ENCODE measurements at places on chromosomes 2 and 18.

- peak; percentile 30 for DNase-seq
These were observed 85.1 kb upstream of the ACAA2 start for GRCh38 chr18:49898421-49898820.

- peak; percentile 5 for DNase-seq
These were observed 59.6 kb downstream of the TPGS2 start for GRCh38 chr18:36769172-36769571.

DNA sequence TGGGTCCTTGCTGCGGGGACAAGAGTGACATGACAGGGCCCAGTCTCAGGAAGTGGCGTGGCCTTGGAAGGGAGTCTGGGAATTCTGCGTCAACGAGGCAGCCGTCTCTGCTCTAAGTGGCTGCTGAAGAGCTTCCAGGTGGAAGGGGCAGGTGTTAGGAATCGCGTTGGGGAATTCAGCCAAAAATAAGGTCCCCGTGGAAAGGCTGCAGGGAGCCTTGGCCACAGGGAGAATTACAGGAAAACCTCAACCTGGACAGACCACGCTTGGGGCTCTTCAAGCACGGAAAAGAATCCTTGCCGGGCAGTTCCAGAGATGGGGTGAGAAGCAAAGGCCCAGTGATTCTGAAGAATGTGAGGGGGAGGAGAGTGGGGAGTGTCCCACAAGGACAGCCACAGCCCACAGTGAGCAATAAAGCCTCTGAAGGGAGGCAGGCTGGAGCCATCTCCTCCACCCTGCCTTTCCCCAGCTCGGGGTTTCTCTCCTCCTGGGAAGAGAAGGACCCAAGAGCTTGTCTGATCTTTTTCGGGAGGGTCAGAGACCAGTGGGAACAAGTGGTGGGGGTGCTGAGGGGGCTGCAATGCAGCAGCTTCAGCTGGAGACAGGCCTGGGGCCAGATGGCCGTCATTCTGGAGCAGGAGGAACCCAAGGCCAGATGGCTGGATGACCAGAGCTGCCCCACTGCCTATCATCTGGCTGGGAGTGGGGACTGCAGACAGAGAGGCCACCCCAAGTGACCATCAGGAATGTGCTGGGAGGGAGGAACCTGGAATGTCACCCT lies 106.4 kb upstream of the SMAD2 start:
- DNase-seq = no peak

GRCh38 chr18:31511098-31511497 lies 13.1 kb downstream of the DSG2 start:
- no peak for DNase-seq

DNA sequence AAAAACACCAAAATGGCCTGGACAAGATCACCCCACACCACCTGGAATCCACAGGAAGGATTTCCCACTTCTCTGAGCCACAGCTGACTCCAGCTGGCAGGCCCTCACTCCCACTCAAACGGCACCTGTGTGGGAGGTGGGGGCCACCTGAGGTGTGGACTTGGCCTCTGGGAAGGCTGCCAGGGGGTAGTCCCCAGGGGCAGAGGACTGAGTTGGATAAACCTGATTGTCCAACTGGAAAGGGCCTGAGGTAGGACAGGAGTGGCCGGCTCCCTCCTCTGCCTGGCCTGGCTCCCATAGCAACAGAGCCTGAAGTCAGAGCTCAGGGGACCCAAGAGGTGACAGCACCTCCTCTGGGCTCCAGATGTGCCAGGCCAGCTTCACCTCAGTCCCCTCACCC lies 300.2 kb downstream of the CELF4 start:
- no peak for DNase-seq

- DNase-seq = no peak
These were observed 279.6 kb downstream of the SLC4A3 start for GRCh38 chr2:219907011-219907365.

DNA sequence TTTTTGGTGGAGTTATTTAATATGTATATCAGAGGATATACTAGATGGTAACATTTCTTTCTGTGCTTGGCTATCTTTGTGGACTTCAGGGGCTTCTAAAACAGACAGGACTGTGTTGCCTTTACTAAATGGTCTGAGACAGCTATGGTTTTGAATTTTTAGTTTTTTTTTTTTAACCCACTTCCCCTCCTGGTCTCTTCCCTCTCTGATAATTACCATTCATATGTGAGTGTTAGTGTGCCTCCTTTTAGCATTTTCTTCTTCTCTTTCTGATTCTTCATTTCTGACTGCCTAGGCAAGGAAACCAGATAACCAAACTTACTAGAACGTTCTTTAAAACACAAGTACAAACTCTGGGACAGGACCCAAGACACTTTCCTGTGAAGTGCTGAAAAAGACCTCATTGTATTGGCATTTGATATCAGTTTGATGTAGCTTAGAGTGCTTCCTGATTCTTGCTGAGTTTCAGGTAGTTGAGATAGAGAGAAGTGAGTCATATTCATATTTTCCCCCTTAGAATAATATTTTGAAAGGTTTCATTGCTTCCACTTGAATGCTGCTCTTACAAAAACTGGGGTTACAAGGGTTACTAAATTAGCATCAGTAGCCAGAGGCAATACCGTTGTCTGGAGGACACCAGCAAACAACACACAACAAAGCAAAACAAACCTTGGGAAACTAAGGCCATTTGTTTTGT lies 52.7 kb downstream of the SMAD4 start:
- no peak for DNase-seq

- DNase-seq = no peak
These were observed 37.5 kb upstream of the MTCL1 start for GRCh38 chr18:8667846-8668245.

DNA sequence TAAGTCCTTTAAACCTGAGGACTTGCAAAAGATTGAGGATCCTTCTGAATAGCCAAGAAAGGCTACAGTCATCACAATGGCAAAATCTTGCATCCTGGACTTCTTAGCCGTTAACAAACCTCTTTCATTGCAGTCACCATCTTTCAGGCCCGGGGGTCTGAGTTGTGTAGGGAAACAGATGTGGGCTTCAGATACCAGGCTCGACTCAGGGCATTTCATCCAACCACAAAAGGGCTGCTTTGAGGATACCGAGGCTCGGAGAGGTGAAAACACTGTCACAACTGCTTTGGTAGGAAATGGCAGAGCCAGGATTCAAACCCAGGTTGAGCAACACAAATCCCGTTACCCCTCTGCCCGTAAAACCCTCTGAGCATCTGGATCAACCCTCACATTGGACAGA lies 147.4 kb downstream of the TFCP2L1 start:
- no peak for DNase-seq

DNA sequence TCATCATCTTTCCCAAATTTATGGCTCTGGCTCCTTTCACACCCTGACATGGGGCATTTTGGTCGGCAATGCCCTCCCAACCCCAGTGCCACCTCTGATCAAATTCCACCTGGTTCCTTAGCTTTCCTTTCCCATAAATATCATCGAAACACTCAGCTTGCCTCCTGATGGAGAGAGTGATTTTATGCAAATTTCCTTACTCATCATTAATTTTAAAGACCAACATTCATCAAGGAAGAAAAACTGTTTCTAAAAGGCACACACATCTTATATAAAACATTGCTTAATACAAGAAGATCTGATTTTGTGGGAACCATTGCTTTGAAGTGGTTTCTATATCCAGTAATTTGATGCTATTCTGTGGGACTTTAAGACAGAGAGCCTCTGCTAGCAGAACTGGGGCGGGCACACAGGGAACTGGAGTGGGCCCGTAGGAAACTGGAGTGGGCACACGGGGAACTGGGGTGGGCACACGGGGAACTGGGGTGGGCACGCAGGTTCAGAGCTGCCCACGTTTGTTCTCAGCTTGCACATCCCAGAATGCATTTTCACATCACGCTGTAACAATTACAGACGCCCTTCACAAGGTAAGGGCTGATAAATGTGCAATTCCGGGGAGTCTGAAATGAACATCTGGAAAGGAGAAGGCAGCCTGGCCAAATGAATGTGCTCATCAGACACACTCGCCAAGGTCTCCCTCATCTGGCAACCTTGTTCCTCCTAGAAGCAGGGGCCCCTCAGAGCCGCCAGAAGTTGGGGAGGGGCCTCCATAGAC lies 174.2 kb downstream of the RTP5 start:
- no peak for DNase-seq

DNA sequence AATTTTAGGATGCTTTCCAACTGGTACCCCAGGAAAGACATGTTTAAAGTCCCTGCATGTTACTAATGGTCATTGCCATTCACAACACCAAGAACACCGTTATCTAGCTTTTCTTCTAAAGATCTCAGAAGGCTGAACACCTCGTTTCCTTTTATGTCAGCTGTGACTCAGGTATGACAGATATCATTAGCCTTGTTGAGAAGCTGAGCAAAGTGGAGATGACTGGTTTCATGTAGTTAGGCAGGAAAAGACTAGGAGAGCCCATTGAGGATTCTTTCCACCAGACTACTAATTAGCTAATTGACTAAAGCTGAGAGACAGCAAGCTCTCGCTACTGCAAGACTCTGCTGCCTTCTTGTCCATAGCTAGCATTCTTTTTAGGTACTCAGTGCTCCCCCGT lies 32.0 kb upstream of the ARL5A start:
- no peak for DNase-seq

GRCh38 chr2:236561874-236562273 lies 7.8 kb upstream of the ACKR3 start:
- no peak for DNase-seq

DNA sequence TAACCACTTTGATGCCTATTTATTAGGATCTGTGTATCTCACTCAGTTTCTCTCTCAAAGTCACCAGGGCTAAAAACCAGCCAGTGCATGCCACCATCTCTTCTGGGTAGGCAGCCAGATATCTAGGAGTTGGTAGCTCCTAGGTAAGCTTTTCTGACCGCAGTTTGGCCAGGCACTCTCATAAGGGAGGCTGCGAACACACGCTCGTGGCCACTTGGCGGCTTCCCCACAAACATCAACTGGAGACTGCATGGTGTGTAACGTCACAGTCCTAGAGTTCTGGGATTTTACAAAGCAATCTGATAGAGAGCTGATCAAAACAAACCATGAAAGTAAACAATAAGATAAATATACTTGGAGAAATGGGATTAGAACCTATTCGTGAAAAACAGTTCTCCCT lies 424.3 kb upstream of the ACVR2A start:
- DNase-seq = no peak

DNA sequence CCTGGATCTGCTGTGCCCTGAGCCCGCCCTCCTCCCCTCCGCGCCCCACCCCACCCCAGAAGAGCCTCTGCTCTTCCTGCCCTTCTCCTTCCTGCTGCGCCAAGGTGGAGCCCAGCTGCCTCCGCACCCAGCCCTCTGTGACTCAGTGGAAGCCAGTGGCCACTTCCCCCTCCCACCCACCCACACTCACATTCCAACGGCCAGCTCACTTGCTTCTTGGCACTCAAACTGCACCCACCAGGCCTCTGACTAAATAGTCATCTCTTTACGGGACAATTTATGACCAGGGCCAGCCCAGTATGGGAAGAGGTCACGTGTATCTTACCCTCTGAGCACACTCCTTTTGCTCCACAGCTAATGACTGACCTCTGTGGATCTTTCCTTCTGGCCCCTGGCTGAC lies 150.4 kb upstream of the SLC1A4 start:
- peak; percentile 98 for DNase-seq

GRCh38 chr2:233385489-233386044 lies 31.3 kb downstream of the DGKD start:
- no peak for DNase-seq

DNA sequence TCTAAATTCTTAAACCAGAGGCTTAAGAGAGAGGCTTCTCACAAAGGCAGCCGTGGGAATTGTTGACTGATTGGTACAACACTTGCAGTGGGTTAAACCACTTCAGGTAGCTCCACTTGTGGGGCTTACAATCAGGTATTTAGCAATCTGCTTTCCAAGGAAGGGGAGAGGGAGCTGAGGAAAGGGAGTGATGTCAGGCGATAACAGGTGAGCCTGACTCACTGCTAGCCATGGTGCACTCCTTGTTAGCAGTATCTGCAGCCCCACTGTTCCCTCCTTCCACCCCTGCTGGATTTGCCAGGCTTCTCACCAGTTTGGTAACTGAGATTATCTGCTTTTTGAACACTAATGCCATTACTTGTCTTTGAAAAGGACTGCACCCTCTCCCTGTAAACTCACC lies 1056.7 kb upstream of the FANCL start:
- DNase-seq = no peak

GRCh38 chr18:79609841-79610281 lies 69.7 kb upstream of the CTDP1 start:
- DNase-seq = no peak

DNA sequence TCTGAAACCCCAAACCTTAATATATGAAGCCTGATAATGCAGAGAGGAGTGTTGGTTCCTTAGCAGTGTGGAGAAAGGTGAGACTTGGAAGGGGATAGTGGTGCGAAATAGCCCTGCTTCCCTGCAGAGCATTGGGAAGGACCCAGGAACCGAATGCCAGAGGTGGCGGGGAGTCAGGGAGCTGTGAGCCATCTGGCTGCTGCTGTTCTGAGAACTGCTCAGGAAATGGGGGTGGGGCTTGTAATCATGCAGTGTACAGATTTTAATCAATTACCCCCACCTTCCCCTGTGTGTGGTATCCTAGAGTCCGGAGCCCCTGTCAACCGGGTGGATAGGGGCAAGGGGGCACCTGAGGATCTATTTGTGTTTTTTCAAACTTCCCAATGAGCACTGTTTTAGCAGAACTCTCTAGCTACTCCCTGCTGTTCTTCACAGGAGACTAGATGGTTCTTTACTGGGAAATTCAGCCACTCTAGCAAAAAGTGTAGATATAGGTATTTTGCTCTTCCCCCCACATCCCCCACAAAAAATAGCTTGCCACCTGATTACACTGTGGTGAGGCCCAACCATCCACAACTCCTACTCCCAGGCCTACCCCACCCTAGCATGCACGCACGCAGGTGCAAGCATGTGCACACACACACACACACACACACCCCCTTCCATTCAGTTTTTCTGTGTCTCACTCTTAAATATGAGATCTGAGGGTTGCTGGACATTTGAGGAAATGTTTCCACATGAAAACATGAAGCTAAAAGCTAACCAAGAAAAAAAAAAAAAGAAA lies 30.1 kb upstream of the MBOAT2 start:
- peak; percentile 58 for DNase-seq

GRCh38 chr2:109463891-109464290 lies 149.9 kb downstream of the SEPTIN10 start:
- no peak for DNase-seq

- peak; percentile 68 for DNase-seq
These were observed 16.9 kb downstream of the QPCT start for GRCh38 chr2:37361216-37361815.

- DNase-seq = no peak
These were observed 37.9 kb downstream of the KCNIP3 start for GRCh38 chr2:95334916-95335641.
